Fibroblast of skin of right quadriceps (primary cell): ENCODE measurements at places on chromosomes 16 and 17.

DNA sequence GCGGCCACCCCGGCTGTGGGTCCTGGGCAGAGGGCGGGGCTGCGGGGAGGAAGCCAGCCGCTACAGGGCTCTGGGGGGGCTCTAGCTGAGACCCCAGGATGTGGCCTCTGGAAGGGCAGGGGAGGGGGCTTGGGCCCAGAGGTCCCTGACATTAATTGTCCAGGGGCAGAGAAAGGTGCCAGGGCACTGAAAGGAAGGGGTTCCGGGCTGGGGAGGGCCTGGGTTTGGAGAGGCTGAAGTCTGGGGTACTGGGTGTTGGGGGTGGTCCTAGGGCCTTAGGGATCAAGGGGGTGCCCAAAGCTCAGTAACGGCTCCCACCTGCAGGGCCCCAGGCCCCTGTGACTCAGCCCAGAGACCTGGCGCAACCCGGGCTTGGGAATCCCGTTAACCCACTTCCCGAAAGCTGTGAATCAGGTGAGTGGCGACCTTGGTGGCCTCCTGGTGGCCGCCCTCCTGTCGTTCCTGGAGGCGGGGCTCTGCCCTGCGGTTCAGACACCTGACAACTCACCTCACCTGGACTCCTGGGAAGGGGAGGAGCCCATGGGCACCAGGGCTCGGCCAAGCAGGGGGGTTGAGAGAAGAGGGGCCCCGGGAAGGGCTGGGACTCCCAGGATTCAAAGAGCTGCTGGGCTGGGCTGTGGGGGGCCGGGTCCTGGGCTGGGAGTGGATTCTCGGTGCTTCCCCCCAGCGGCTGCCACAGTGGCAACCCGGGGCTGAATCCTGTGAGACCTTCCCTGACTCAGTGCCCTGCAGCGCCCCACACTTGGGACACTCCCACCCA is 465 bp upstream of the PRSS22 start:
- DNase-seq = no peak

DNA sequence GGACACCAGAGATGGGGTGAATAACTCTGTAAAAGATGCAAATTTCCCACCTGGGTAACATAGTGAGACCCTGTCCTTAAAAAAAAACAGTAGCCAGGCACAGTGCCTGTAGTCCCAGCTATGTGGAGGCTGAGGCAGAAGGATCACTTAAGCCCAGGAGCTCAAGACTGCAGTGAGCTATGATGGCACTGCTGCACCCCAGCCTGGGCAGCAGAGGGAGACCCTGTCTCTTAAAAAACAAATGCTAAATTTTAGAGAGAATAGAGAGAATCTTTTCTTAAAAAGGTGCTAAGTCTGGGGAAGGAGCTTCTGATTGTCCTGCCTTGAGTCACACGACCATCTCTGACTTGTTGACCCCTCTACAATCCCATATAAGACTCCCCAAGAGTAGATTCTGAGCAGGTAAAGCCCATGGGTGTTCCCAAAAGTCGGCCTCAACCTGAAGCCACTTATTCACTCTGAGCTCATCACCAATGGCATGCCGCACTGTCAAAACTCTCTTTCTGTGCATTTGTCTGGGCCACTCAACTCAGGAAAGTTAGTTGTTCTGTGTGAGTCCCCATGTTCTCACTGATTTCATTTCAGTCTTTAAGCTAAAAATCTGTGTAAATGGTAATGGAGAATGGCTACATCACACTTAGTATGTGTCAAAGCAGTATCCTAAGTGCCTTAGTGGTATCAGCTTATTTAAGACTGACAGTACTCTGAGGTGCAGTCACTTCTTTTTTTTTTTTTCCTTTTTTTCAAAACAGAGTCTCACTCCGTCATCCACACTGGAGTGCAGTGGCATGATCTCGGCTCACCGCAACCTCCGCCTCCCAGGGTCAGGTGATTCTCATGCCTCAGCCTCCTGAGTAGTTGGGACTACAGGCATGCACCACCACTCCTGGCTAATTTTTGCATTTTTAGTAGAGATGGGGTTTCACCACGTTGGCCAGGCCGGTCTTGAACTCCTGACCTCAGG is 41.6 kb downstream of the PRKCB start:
- no peak for DNase-seq

- DNase-seq = peak; percentile 77
These were observed 39.8 kb downstream of the MAP1LC3B start for GRCh38 chr16:87431926-87432325.

DNA sequence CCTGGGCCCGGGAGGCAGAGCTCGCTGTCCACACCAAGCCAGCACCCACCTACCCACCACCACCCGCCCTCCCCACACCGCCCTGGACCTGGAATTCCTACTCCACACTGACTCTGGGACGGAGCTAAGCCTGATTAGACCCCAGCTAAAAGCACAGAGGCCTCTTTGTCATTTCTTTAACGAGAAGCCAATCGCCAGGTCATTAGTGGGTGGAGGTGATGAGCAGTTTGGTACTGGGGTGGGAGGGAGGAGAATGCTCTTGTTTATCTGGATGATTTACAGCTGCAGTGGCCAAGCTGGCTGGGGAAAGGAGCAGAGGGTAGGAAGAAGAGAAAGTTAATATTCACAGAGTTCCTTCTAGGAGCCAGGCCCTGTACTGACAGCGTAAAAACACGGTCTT is 6.0 kb upstream of the BHLHA9 start:
- no peak for DNase-seq

DNA sequence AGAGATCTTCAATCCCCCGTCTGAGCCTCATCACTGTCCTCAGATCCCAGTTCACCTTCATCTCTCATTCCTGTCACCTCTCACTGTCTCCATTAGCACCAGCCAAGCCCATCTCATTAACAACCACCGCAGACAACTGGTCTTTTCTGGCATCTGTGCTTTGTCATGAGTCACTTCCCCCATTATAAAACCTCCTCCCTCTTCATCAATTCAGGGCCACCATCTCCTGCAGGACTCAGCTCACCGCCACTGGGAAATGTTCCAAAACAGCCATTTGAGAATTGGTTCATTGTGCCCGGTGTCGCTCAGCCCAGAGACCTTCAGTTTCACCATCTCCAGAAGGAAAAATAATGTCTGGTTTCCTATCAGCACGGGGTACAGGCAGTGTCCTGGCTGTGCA is 56.9 kb upstream of the TEKT3 start:
- DNase-seq = peak; percentile 79

DNA sequence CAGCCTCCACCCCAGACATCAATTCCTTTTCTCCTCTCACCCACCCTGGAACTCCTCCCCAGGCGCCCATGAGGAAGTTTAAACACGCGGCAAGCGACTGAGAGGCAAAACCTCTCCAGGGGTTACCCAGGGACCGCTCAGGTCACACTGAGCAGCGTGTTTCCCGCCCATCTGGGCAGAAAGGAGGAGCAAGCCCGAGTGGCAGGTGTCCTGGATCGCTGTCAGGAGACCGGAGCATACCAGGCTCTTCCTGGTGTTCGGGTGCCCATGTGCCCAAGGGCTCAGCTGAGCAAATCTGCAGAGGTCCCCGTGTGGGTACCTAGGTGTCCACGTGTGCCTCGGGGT is 491 bp downstream of the SLC25A19 start:
- no peak for DNase-seq

- DNase-seq = no peak
These were observed 5.7 kb upstream of the TSPOAP1 start for GRCh38 chr17:58334256-58334655.

- DNase-seq = no peak
These were observed 13.9 kb downstream of the CNEP1R1 start for GRCh38 chr16:50038756-50039529.

- no peak for DNase-seq
These were observed 4.9 kb downstream of the IRX6 start for GRCh38 chr16:55328611-55329569.

DNA sequence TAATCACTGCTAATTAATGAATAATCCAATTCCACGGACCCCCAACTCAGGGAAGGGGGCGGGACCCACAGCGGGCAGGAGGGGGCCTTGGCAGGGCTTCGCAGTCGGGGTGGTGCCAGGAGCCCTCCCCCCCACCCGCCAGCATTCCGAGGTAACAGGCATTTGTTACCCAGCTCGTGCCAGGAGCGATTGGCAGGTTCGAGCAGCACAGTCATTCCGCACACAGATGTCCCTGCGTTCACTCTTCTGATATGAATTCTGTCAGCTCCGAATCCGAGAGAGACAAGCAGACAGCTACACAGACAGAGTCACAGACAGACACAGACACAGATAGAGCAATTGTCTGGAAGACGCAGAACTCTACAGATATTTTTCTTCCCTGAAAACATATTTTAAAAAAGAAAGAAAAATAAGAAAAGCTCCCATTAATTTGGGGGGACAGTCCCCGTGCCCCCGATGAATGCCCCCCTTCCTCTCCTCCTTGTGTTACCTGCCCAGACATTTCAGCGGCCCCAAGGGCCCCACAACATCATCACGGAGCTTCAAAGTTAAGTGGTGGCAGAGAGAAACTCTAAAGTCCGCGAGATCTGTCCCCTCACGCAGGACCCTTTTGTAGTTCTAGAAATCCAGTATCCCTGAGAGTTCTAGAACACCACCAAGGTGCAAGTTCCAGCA is 10.2 kb downstream of the NEUROD2 start:
- no peak for DNase-seq

DNA sequence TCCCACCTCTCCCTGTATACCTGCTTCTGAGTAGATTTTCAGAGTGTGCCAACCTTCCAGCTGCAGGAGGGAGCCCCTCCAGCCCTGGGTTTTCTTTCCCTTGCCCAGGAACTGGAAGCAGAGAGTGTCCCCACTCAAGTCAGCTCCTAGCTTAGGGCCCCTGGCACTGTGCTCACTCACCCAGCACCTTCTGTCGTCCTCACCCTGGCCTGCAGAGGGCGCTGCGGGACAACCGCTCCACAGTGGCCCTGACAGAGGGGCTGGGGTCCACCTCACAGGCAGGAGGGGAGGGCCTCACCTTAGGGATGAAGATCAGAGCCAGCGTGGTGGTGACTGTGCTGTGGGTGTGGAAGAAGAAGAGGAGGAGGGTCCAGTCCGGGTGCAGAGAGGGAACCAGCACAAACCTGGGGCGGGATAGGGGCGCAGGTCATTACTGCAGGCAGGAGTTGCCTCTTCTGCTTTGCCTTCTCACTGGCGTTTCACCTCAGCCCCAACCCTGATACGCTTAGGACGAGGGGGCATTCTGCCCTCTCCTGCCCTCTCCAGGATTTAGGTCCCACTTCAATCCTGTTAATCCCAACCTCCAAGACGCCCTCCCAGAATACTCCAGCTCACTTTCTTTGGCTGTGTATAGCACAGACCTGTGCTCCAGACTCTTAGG is 10.0 kb downstream of the GPR179 start:
- no peak for DNase-seq
